ENCODE measurements at places on chromosomes 12 and 14.

GRCh38 chr14:94921456-94921855, 151.5 kb upstream of the GSC start:
- no peak for DNase-seq

GRCh38 chr14:68493152-68493911, 299.5 kb downstream of the ZFP36L1 start:
- no peak for DNase-seq

DNA sequence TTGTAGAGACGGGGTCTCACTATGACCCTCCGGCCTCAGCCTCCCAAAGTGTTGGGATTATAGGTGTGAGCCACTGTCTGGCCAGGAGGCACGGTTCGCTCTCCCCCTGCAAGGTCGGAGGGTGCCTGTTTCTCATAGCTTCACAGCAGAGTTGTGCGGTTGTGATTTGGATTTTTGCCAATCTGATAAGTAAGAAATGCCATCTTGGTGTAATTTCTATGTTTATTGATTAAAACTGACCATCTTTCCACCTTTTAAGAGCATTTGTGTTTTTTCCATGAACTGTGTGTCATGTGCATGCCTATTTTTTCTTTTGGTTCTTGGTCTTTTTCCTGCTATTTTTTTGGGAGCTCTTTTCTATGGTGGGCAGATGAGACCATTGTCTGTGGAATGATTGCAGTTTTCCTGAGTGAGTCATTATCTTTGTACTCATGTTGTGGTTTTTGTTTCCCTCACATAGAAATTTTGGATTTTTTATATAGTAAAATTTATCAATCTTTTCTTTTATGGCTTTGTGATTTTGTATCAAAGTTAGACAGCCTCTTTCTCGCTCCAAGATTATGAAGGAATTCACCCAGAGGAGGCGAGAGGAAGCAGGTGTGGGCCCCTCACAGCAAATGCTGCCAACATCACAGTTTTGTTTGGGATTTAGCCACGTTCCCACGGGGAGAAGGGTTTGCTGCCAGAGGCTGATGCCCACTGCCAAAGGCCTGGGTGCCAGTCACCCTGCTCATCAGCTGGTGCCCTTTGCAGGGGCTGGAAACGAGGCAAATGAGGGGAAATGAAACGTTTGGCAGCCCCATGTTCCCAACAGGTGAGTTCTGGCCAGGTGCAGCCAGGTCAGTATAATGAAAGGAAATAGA, 47.2 kb downstream of the RFX4 start:
- DNase-seq: peak; percentile 43

DNA sequence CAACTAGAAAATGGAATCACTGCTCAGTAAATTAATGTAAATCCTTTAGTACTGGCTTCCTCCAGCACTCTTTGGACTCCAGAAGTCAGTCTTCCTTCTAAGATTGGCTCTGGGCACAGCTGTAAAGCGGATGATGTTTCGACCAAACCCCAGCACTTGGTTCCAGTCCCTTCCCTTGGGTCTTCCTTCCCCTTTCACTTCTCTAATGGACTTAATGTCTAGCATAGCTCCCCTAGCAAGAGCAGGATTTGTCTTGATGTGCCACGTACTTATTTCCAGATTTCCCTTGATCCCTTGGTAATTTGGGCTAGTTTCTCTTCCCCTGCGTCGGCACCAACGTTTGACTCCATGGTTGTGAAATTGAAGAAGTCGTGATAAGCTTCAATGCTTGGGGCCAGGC, 28.3 kb downstream of the C12orf75 start:
- DNase-seq: no peak

DNA sequence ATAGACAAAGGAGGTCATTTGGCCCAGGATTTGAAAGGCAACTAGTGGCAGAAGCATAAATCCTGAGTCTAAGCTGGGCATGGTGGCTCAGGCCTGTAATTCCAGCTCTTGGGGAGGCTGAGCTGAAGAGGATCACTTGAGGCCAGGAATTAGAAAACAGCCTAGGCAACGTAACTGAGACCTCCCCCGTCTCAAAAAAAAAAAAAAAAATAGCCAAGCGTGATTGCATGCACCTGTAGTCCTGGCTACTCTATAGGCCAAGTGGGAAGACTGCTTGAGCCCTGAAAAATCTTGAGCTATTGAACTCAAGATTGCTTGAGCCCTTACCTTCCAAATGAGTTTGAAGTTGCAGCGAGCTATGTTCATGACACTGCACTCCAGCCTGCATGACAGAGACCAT, 7.8 kb downstream of the GON7 start:
- DNase-seq: no peak

DNA sequence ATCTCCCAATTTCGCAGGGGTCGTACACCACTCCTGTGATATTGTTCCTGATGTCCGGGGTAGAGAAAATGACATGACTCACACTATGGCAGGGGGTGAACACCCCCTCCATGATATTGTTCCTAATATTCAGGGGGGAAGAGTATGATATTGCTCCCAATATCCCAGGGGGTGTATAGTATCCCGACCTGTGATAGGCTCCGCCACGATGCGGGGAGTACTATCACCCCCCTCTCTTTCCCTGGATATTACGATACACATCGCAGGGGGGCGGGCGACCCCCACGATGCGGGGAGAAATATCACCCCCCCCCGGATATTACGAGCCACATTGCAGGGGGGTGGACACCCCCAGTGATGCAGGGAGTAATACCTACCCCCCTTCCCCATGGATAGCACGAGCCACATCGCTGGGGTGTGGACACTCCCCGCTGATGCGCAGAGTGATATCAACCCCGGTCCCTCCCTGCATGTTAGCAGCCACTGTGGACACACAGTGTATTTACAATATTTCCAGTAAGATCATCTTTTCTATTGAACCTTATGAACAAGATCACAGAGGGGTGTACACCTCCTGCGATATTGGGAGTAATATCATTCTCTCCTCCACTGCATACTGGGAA, 17.7 kb downstream of the SMIM41 start:
- no peak for DNase-seq

DNA sequence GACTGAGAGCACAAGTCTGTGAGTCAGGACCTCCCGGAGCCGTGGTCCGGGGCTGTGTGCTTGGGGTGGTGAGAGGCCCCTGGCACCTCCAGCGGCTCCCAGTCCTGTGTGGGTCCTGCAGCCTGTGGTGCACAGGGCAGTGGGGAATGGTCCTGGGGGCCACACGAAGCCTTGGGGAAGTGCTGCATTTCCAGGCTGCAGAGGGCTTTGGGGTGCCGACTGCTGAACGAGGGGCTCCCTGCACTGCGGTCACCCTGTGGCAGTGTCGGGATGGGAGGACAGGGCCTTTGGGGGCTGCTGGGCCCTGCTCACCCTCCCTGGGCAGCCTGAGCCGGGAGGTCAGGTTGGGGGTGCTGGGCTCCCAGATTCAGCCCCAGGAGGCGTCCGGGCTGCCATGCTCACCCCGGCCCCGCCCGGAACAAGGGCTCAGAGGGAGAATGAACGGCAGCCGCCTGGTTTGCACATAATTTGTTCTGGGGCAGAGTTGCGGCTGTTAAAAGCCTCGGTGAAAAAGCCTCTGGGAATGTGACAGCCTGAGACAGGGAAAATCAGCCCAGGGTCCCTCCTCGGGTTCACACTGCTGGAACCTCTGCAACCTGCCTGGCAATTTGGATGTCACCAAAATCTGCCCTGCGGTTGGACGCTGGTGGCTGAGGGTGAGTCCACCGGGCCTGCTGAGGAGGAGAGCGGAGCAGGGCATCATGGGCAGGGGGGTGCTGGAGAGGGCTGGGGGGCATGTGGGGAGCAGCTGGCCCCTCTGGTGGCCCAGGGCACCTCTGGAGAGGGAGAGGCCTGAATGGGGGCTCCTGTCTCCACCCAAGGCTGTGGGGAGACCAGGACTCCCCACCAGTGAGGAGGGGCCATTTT, 109.2 kb downstream of the KIF26A start:
- DNase-seq: no peak

- peak; percentile 25 for DNase-seq
Measured at GRCh38 chr12:108515916-108516315, 839 bp downstream of the FICD start.

DNA sequence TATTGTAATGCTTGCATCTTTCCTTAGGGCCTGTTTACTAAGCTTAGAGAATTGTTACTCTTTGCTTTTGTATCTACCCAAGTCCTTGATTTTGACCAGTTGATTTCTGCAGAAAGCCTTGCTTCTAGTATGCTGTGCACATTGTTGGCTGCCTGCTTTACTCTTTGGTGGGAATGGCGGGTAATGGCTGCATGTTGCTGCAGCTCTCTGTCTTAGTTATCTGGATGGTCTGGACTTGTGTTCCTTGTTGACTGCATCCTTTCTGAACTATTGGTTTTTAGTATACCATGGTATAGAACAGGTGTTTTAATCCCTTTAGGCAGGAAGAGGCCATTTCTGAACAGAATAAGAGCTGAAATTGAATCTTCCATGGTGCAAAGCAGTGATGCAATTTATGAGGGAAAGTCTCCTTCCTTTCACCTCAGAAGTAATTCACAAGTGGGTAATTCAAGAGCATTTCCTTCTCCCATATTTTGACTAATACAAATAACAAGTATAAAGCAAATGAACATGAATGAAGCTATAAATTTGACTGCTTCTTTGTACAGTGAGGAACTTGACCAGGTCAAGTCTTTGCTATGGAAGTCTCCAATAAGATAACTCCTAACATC, 466.4 kb downstream of the NPAS3 start:
- no peak for DNase-seq

- peak; percentile 51 for DNase-seq
Measured at GRCh38 chr12:130832561-130833209, 6.4 kb downstream of the STX2 start.

DNA sequence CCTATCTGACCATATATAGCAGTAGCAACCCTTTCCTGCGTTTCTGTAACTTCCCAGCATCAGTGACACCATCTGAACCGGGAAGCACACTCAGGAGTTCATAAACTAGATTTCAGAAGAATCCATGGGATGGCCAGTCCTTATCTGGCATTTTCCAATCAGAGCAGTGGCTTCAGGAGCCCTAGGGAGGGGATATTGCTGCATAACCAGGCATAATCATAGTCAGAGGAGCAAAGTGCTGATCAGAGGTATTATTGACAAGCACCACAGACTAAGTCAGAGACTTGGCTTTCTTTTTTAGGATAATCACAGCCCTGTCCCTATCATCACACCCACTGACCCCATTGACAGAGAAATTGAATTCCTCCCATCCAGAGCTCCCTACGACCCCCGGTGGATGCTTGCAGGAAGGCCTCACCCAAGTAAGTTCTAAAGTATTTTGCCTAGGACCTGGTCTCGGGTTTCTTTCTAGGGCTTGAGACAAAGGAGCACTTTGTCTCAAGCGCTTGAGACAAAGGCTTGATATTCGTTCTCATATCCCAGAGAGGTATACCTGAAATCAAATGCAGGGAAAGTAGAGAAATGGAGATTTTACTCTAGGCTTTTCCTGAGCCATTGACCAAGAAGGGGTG, 55.1 kb downstream of the FOXN4 start:
- no peak for DNase-seq

DNA sequence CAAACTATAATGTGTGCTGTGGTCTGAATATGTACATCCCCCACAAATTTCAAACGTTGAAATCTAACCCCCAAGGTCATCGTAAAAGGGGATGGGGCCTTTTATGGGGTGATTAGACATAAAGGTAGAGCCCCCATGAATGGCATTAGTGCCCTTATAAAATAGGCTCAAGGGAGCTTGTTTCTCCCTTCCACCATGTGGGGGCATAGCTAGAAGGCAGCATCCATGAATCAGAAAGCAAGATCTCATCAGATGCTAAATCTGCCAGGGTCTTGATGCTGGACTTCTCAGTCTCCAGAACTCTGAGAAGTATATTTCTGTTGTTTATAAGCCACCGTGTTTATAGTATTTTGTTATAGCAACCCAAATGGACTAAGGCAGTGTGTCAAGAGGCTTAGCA, 33.4 kb upstream of the IGF1 start:
- DNase-seq: no peak

DNA sequence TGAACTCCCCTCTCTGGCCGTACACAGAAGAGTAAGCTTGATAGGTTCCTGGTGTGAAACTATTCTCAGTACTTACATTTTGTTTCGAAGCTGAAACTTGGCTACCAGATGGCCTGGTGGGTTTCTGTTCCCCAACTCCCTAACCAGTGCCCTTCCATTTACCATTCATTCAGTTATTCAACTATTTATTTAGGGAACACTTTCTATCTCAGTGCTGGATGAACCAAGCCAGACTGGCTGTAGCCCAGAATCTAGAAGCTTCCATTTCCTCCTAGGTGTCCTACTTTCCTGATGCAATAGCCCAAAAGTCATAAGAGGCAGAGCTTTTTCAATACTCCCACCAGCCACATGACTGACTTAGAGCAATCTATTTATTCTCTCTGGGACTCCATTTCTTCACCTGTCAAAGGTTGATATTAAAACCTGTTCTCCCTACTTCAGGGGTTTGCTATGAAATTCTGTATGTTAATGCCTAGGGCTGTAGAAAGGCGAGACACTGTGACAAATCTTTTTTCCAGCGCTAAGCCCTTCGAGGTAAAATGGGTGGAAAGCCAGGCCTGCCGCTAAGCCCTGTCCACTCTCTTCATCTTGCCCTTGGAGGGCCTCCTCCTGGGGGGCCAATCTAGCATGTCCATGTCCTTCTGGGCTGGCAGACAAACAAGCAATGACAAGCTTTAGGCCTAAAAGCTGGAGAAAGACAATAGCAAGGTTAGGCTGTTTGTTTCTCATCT, 8.1 kb upstream of the IRF2BPL start:
- peak; percentile 46 for DNase-seq

DNA sequence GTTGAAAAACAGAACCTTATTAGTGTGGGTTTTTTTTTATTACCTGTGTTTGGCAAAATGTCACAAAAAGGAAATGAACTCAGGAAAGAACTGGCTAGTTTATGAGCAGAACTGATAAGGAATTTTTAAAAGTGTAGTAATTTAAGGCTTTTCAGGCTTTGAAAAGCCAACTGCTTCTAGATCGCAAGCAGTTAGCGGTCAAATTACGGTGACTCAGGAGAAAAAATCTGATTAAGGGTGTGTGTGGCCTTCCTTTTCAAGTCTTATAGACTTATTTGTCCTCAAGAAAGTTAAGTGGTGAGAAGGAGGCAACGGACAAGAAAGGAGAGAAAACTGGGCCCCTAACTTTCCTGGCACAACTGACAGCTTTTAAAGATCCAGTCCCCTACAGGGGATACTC, 33.4 kb downstream of the PDZRN4 start:
- DNase-seq: no peak

- no peak for DNase-seq
Measured at GRCh38 chr12:46165191-46165590, 103.7 kb downstream of the SLC38A1 start.

Data from PC-3 (cell line).